Right kidney (tissue), 9 donors: ENCODE measurements at places on chromosomes 7 and 10.

GRCh38 chr7:151790095-151790829, 86.7 kb downstream of the PRKAG2 start:
- DNase-seq: no peak

DNA sequence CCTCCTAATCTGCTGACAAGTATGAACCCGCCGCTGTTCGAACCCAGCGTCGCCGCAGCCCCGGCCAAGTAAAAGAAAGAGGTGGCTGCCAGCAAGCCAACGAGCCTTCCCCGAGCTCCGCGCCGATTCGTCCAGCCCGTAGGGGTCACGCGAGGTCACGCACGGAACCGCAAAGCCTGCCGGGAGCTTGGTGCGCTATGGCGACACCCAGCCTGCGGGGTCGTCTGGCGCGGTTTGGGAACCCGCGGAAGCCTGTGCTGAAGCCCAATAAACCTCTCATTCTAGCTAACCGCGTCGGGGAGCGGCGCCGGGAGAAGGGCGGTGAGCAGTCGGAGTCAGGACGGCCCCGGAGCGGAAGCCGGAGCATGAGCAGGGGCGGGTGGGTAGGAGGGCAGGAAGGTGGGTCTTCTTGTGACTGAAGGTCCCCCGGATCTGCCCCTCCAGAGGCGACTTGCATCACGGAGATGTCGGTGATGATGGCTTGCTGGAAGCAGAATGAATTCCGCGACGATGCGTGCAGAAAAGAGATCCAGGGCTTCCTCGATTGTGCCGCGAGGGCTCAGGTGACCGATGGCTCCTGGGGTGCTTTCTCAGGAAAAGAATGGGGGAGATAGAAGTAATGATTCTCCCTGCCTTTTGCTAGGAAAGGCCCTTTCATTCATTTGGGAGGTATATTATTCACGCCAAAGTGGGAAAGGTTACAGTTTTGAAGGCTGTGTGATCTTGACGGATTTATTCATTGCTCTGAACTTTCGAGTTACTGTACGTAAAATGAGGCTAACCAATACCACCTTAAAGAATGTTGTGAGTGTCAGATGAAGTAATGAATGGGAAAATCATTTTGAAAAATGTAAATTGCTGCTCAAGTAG, at the start of gene CHCHD1:
TSS of gene CHCHD1 (plus strand) at position 170 of the 870 bp plus-strand sequence. CDS start at position 198, 28 bp downstream.
- peak; percentile 90 for DNase-seq

DNA sequence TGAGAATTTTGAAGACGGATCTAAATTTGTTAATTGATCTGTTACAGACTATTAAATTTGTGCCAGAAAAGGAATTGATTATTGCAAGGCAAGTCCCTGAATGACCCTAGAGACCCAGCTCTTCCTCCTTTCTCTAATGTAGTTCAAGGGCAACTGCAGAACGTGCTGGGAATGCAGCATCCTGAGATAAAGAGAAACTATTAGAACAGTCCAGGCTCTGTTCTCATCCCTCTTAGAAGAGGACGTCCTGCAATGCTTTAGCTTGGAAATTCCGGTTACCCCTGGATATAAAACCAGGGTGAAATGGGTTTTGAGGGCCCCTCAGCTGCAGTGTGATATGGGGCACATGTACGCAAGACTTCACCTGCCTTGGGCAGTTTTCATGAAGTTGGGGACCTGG, 67.3 kb downstream of the PTN start:
- no peak for DNase-seq

GRCh38 chr7:27116962-27117886, 13.3 kb downstream of the HOXA4 start:
- DNase-seq: no peak

DNA sequence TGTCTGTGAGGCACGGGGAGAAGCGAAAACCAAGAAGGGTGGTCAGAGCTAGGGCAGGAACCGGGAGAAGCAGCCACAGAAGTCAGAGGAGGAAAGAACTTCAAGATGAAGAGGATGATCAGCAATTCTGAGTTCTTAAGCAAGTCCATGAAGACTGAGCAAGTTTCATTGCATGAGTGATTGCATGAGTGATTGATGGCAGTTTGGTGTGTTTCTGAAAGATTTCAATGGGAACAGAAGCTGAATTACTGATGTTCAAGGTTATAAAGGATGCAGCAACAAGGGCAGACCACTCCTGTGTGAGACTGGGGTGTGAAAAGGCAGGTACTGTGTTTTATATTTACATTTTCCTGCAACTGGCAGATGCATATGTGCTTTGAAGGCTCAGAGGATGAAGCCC, 35.4 kb downstream of the CCNY start:
- DNase-seq: no peak

- DNase-seq: no peak
Measured at GRCh38 chr10:10796061-10796773, 221.5 kb upstream of the CELF2 start.

DNA sequence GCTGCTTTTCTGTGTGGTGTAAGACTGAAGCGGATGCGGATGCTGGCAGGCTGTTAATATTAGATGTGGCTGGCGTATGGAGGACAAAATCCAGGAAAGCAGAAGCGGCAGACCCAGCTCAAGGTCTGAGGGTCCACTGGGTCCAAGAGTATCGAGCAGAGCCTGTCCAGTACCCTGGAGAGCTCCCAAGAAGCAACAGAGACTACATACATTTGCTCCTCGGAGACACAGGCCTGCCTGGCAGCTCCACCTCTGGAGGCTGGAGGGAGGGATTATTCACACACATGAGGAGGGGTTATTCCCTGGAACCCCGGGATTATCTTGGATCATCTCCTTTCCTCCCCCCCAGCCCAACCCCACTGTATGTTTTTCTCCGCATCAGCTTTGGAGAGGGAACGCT, 31.3 kb upstream of the LOXL4 start:
- DNase-seq: no peak

GRCh38 chr7:17307558-17307957, 9.1 kb downstream of the AHR start:
- DNase-seq: no peak

GRCh38 chr7:120583899-120584586, 273.9 kb downstream of the TSPAN12 start:
- no peak for DNase-seq

DNA sequence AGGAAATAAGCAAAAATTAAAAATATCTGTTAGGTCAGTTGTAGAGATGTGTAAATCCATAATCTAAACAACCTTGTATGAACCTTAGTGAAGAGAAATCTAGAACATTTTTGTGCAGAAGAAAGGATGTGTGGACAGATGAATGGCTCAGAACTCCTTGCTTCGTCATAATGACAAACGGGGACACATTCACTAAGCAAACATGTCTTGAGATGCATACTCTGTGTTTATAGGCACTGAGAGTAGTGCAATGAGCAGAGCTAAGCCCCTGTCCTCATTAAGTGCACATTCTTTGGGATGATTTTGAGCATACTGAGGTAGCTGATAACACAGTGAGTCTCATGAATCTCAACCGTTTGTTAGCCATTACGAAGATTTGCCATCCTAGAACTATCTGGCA, 360.6 kb upstream of the ANKRD30A start:
- DNase-seq: no peak
